ENCODE measurements at places on chromosomes 6 and 20. TPM values are rescaled to one million over a fixed set of nuclear protein-coding genes. Genes with fewer than 3 reads are reported as not detected.

The RHAG gene
- not detected for polyA plus RNA-seq

The SOBP gene
- 0.87 TPM for polyA plus RNA-seq

The OR2H2 gene
- polyA plus RNA-seq, result not detected

The KIZ gene
- 19.7 TPM for polyA plus RNA-seq

The KHDRBS2 gene
- 12.2 TPM for polyA plus RNA-seq

The ZDHHC14 gene
- 4.5 TPM for polyA plus RNA-seq

The ESR1 gene
- 0.46 TPM for polyA plus RNA-seq
